ENCODE measurements at places on chromosomes 3 and 15.

DNA sequence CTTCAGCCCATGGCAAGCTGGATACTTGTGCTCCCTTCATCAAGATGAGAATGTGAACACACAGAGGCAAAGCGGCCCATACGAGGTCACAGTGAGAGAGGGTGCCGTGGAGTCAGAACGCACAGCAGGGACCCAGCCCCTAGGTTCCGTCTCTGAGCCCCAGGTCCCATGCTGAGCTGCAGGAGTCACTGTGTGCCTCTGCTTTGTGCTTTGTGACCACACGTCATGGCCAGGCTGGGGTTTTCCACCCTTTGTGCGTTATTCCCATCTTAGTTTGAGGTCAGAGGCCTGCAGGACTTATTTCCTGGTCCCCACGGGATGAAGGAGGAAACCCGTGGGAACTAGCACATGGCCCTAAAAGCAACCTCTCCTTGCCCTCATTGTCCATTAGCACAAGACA lies 140.3 kb downstream of the TJP1 start:
- DNase-seq, result no peak

- DNase-seq, result no peak
These were observed 27.6 kb downstream of the GPR176 start for GRCh38 chr15:39892418-39892817.

GRCh38 chr15:88274553-88275460 lies 18.3 kb upstream of the NTRK3 start:
- peak; percentile 86 for DNase-seq

DNA sequence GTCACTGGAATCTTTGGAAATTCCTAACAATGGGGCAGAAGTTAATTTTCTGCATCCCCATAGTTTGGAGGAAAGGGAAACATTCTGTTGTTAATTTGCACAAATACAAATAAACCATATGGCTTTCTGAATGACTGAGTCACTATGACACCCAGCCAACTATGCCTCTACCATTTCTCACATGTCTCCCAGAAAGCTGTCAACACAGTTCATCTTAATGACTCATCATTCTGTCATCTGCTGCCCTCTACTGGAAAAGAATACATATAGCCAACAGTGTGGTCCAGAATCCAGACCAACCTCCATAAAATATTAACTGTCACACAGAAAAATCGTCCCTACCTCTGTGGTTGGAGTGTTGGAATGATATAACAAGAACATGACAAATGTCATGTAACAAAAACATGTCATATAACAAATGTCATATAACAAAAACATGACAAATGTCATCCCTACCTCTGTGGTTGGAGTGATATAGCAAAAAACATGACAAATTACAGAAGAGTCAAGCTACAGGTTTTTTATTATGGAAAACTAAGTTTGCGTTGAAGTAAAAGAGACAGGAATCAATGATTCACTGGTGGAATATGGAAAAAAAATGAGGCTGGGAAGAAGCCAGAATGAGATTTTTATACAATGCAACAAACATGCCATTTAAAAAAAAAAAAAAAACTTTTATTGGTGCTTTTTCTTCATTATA lies 47.7 kb upstream of the GYG1 start:
- peak; percentile 80 for DNase-seq

DNA sequence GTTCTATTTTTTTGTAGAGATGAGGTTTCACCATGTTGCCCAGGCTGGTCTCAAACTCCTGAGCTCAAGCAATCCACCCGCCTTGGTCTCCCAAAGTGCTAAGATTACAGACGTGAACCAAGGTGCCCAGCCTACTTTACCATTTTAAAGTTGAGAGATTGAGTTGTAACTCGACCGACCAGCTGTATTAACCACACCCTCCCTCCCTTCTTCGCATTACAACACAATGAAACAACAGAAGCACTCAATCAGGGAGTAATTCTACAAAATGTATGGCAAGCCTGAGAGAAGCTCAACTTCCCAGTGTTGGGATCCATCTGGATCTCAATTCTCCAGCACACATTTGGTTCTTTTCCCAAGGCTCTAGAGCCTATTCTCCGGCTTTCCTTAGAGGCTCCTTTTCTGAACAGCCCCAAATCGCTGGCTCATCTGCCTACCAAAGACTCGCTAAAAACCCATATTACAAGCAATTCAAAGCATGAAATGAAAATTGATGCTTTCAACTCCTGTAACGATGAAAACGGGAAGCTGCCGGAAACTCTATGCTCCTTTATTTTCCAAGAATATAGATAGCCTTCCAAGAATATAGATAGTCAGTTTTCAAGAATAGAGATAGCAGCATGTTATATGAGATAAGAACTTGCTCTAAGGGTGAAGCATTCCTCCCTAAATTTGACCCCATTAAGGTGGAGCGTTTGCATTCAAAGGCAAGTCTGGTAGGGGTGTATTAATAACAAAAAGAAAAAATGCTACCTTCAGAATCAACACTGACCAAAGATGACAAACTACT lies 450.9 kb downstream of the MAGI1 start:
- no peak for DNase-seq

DNA sequence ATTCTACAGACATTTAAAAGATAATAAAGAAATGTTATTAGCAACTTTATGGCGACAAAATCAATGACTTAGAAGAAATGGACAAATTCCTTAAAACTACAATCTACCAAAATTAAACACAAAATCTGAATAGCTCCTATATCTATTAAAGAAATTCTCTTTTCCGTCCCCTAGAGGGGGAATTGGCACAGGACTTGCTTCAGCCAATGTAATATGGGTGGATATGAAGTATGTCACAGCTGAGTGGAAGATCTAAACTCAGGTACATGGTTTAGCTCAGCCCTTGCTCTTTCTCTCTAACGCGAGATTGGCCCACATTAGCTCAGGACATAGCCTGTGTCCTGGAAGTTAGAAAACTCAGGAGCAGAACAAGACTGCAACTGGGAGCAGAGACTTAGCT lies 79.3 kb downstream of the DNAH12 start:
- DNase-seq, result no peak

- DNase-seq, result peak; percentile 77
These were observed 6.0 kb downstream of the GHRL start for GRCh38 chr3:10286596-10287295.

DNA sequence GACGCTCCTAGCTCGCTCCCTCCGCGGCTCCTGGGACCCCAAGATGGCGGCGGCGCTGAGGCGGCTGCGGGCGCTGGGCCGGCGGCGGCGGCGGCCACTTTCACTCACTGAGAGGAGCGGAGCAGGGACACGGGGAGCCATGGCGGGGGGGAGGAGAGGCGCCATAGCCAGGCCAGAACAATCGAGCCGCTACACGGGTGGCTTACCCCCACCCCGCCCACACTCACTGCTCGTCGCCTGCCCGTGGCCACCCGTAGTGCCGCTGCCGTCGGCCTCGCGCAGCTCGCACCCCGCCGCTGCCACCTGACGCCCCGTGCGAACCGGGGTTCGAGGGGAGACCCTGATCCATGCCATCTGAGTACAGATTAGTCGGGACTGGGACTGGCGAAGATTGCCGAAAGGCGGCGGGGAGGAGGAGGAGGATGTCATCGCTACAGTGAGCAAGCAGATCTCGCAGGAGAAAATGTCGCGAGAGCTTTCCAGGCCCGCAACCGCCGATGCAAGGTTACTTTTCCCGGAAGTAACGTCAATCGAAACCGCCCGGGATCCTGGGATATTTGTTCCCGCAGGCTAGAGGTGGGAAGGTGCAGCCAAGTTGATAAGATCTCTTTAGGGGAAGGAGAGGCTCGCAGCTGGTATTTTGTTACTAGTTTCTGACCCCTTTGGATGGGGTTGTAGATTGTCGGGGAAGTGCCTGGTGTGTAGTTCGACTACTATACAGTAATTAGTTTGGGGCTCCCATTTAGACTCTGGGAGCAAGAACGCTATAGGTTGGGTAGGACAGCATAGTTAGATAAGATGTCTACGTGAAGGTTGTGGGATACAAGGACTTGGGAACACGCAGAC lies at the start of gene INO80:
TSS of gene INO80 (minus strand) at position 165 of the 846 bp plus-strand sequence. CDS start 19,970 bp downstream, outside the sequence.
- peak; percentile 99 for DNase-seq

All from tongue (tissue), 3 donors.